ENCODE measurements at places on chromosomes 1 and 21. TPM values are rescaled to one million over a fixed set of nuclear protein-coding genes. Genes with fewer than 3 reads are reported as not detected.

The GBP5 gene
- total RNA-seq, result 0.72 TPM

The HCN3 gene
- total RNA-seq, result 0.99 TPM

The VWA5B1 gene
- total RNA-seq, result not detected

The CD244 gene
- 2.1 TPM for total RNA-seq

- H3K27ac ChIP-seq, result no peak overlapping the region
- H3K4me1 ChIP-seq, result peaks cover 38% of the 10 kb centered on the region
These were observed 6.5 kb downstream of the LGALS8 start for GRCh38 chr1:236530286-236530685.

DNA sequence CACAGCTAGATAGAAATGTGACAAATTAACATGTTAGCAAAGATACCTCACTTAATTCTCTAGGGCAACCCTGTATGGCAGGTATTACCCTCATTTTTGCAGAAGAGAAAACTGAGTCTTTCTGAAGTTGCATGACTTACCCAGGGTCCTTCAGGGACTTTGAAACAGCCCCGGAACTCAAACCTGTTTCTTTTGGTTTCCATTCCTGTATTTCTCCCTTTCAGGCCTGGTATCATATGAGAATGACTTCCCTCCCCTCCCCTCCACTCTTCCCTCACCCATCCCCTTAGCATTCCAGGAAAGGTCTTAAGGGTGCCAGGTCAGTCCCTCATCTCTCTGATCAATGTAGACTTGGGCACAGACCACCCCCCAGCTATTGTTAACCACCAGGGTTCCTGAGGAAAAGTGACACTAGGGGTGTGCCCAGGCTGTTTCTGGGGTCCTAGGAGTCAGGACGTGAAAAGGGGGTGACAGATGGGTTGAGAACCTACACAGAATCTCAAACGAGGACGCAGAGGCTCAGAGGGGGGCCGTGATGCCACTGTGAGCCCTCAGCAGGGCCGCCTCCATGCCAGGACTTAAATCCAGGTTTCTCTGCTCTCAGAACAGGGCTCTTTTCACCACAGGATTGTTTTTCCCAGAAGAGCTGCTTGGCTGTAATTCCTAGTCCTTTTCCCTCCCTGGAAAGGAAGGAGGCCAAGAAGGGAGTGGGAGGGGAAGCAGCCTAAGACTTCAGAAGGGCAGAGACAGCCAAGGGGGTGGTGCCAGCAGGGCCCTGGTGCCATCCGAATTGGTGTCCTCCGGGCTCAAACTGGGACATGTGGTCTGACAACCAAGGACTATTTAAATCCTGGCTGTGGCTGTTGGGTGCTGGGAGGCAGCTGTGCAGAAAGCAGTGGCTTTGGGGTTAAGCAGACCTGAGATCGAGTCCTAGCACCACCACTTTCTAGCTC, 2.1 kb upstream of the WASF2 start:
- H3K4me3 ChIP-seq, result no peak overlapping the region
- H3K27me3 ChIP-seq, result no peaks in the 10 kb centered on the region
- H3K36me3 ChIP-seq, result no peaks in the 10 kb centered on the region

GRCh38 chr1:89739013-89739843, 81.6 kb upstream of the LRRC8D start:
- peaks cover 23% of the 10 kb centered on the region for H3K4me1 ChIP-seq
- H3K27me3 ChIP-seq, result no peaks in the 10 kb centered on the region
- H3K4me3 ChIP-seq, result no peak overlapping the region
- H3K27ac ChIP-seq, result no peak overlapping the region
- no peaks in the 10 kb centered on the region for H3K36me3 ChIP-seq

GRCh38 chr1:185498207-185498606, 181.2 kb upstream of the IVNS1ABP start:
- no peak overlapping the region for H3K4me3 ChIP-seq
- no peak overlapping the region for H3K27ac ChIP-seq
- no peaks in the 10 kb centered on the region for H3K27me3 ChIP-seq
- DNase-seq, result no peak

- no peak overlapping the region for H3K4me3 ChIP-seq
- H3K27ac ChIP-seq, result no peak overlapping the region
- peaks cover 12% of the 10 kb centered on the region for H3K36me3 ChIP-seq
- DNase-seq, result no peak
These were observed 35.4 kb downstream of the VPS45 start for GRCh38 chr1:150102986-150103385.

DNA sequence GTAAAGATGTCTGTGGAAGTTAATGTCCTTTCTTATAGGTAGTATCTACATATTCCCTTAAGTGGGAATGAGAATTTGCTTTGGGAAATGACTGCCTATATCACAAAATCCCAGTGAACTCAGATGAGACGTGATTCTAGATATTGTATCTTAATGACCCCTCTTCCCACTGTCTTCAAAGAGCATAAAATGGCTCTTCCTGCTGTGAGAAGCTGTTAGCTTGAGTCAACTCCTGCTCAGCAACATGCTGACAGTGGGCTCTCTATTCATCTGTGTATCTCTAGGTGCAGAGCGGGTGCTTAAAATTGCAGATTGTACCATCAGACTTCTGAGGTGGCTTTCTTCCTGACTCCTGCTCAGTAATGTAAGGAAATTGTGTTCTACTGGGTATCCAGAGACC, 100.6 kb downstream of the SPAG17 start:
- H3K27me3 ChIP-seq, result no peaks in the 10 kb centered on the region
- no peak overlapping the region for H3K4me3 ChIP-seq
- H3K27ac ChIP-seq, result no peak overlapping the region
- H3K4me1 ChIP-seq, result no peaks in the 10 kb centered on the region

All from heart left ventricle (tissue), 16 donors.